ENCODE measurements at places on chromosomes 6 and 20. TPM values are rescaled to one million over a fixed set of nuclear protein-coding genes. Genes with fewer than 3 reads are reported as not detected.
A peak's percentile ranks its signal among the peaks of the same experiment; 100 is the strongest.

GRCh38 chr6:50966986-50967385 lies 148.3 kb downstream of the TFAP2B start:
- DNase-seq = no peak

Gene CCN5
- 92.1 TPM for polyA plus RNA-seq

DNA sequence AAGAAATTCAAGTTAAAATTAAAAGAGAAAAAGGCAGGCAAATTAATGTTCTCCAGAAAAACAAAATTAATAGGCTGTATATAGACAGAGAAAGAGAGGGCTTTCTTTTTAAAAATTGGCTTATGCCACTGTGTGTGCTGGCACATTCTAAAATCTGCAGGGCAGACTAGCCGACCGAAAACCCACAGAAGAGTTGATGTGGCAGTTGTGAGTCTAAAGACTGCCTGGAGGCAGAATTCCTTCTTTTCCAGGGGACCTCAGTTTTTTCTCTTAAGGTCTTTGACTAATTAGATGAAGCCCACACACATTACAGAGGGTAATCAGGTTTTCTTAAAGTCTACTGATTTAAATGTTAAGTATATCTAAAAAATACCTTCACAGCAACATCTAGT lies 85.7 kb downstream of the GJA1 start:
- no peak for DNase-seq

DNA sequence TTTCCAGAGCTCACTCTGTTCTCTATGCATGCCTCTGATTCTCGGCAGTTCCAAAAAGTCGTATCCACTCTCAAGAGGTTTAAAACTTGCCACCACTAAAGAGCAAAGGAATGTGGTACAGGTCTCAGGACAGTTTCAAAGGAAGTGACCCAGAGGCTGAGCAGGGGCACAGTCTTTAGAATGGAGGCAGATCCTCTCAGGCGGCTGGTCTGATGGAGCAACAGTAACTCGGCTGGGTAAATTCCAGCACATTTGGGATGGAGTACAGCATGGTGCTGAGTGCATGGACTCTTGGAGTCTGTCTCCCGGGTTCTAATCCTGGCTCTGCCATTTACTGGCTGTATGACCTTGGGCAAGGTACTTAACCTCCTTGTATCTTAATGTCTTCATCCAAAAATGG lies 88.1 kb upstream of the BACH2 start:
- DNase-seq = no peak

DNA sequence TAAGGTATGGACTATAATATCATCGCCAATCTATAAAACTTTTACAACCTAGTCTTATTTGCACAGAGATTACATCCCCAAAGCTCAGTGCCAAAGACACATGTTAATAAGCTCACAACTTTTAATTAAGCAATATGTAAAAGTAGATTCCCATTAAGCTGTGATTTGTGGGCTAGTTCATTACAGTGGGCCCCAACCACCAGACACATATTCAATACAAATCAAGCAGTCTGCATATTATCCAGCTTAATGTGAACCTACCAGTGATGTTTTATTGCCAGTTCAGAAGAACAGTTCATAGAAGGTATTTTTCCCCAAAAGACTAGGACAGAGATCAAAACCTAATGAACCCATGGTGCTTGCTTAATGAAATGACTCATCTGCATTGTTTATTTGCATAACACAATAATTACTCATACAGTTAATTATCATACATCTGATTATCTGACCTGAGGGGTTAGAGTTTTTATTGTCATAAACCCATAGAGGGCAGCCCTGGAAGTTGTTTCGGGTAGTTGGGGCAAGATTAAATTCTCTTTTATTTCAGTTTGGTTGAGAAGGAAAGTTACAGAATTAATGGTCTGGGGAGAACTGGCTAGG lies 831.0 kb downstream of the TFAP2A start:
- no peak for DNase-seq

Gene MAP7
- 8.4 TPM for polyA plus RNA-seq

Gene SLC16A10
- 10.0 TPM for polyA plus RNA-seq

DNA sequence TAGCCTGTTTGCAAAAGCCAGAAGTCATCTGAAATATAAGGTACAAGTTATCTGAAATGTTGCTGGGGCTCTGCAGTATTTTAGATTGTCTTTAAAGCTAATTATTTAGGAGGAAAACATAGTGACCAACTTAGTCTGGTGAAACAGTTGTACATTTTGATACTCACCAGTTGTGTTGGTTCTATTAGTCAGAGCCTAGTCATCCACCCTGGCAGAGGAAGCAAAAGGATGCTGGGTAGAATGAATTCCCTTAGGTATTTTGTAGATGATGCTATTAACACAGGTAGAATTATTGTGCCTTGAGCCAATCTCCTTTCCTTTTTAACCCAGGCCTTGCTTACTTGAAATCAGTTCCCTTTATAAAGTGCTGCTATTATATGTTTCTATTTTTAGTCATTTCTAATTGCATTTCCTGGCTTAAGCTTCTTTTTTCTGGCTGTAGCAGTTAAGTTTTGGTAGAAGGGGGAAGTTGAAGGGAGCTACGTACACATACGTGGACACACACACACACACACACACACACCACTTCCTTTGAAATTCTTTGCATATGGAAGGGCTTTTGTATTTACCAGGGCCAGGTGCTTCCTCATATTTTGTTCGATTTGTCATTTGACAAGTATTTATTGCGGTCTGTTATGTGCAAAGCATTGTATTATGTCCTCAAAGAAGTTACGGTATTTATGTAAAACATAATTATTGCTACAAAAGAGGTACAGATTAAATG lies 82.4 kb downstream of the RTN4IP1 start:
- peak; percentile 52 for DNase-seq

DNA sequence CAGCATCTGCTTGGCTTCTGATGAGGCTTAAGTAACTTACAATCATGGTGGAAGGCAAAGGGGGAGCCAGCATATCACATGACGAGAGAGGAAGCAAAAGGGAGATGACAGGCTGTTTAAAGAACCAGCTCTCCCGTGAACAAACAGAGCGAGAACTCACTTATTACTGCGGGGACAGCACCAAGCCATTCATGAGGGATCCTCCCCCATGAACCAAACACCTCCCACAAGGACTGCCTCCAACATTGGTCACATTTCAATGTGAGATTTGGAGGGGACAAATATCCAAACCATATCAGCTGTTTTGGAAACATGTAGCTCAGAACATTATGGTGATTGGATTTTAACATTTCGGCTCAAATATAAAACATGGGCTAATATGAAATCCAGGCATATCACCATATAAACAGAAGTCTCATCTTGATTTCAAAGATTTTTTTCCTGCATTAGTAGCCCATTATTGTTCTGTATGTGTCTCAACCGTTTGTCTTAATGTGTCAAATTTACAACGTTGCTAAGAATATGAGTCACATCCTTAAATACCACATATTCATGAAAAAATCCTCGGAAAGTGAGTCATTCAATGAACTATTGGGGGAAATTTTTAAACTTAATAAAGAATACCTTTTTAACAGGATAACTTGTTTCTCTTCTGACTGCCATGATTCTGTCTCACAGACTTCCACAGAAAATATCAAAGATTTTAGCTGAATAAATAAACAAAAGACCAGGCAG lies 894.3 kb downstream of the TFAP2A start:
- DNase-seq = no peak

DNA sequence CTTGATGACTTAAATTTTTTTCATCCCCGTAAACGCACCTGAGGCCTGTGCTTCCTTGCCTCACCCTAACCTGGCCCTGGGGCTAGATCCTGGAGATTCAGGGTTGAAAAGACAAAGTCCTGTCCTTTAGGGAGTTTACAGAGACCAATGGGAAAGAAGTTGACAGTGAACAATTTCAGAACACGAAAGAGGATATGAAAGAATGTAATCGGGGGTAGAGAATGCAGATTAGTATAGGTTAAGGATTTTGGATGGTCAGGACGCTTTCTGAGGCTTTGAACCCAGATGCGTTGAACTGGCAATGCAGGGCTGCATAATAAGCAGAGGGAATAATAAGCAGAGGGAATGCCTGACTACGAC lies 1.7 kb upstream of the FBXO5 start:
- DNase-seq = peak; percentile 33

DNA sequence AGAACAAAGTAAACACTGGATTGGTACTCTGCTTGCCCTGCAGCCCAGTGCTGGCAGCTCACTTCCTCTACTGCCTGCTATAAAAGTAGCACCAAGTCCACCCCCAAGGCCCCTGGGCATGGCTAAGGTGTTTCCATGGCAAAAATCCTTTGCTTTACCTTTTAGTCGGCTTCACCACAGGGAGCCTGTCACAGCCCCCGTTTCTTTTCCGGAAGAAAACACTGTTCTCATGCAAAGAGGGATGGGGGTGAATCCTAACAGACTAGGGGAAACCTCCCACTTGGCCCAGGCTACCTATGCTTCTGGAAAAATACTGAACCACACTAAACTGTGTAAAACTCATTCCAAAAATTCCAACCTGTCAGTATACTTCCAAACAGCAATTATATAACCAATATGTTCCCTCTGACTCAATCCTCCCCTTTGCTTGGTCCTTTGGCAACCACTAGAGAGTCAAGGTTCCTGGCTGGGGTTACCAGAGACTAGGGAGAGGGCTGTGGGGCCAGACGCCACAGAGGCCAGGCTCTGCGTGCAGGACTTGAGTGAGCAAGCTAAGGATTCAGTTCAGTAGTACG lies 16.1 kb downstream of the PPIL1 start:
- DNase-seq = no peak

Gene GRM1
- 0.04 TPM for polyA plus RNA-seq

- no peak for DNase-seq
These were observed 144.8 kb upstream of the ENPP5 start for GRCh38 chr6:46315589-46315988.

Gene COL10A1
- polyA plus RNA-seq = not detected

DNA sequence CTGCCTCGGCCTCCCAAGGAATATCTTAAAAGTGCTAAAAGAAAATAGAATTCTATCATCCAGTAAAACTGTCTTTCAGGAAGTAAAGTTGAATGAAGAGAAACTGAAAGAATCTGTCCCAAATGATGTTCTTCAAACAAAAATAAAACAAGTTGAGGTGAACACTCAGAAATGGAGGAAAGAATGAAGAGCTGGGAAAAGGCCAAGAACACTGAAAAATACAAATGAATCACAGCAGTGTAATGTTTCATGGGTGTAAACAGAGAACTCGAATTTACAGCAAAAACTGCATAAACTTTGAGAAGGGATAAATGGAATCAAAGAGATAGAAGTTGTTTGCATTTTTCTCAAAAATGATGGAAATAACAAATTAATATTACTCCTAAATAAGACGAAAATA lies 317.3 kb downstream of the TAF4 start:
- no peak for DNase-seq

- no peak for DNase-seq
These were observed 4.4 kb downstream of the CSNK2A1 start for GRCh38 chr20:539191-539590.

Gene GRM4
- polyA plus RNA-seq = 0.06 TPM

Gene KATNA1
- polyA plus RNA-seq = 12.3 TPM

GRCh38 chr6:84362193-84362821 lies 134.9 kb upstream of the CEP162 start:
- DNase-seq = no peak

Gene WFDC12
- polyA plus RNA-seq = 5.9 TPM

DNA sequence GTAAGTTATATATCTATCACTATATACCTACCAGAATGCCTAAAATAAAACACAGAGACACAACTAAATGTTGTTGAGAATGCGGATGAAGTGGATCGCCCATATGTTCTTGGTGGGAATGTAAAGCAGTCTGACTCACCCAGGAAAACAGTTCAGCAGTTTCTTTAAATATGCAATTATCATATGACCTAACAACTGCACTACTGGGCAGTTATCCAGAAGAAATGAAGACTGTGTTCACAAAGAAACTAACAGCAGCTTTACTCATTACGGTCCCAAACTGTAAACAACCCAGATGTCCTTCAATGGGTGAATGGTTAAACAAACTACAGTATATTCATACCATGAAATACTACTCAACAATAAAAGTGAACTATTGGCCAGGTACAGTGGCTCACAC lies 14.3 kb upstream of the ZC3H12D start:
- no peak for DNase-seq

Gene C6orf132
- 26.1 TPM for polyA plus RNA-seq

Gene FNDC1
- 0.23 TPM for polyA plus RNA-seq

Gene OR2H2
- polyA plus RNA-seq = not detected

DNA sequence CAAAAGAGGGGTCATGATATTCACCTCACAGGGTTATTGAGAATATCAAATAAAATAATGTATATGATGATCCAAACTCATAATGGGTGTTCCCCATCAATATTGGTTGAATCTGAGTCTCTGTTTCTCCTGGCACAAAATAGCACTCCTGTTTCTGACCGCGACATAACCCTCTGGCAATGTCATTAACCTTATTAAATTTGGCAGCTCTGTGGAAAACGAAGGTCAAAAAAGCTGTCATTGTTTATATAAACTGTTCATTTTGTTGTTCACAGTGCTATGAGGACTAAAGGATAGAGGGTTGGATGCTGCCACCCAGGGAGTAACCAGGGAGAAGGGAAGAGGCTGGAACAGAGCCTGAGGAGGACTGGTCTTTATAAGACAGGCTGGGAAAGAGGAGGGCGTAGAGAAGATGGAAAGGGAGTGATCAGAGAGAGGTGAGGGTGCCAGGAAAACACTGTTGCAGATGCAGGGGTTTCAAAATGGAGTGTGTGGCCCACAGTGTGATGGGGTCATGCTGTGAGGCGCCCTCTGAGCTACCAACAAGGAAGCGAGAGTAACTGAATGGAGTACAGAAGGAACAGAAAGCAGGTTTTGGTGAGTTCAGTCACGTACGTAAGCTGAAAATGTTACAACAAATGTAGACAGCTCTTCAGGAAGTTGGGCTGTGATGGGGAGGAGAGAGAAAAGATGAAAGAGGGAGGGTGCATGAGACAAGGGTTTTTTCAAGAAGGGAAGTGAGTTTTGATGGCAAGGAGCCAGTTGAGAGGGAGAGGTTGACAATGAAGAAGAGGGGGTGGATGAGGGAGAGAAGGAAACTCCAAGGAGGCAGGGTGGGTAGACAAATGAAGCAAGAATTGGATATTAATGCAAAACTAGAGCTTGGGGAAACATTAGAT lies 251.6 kb upstream of the TAB2 start:
- no peak for DNase-seq

DNA sequence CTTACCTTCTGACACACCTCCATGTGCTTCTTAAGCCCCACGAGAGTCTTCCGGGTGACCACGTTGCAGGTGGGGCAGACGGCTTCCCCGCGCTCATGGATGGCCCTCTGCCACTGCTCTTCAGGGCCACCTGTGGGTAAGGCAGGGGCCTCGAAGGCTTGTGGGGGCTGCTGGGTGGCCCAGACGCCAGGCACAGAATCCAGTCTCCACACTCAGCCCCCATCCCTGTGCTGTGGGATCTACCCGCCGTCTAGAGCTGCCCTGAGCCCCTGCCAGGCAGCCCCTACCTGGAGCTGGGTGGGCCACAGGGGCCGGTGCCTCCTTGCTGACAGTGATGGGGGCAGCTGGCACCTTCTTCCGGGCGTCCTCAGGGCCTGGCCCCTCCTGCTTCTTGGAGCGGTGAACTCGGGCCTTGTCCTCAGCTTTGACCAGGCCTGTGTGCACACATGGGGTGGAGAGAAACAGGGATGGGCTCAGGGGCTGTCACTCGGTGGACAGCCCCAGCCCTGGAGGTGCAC lies 5.9 kb downstream of the ZNF512B start:
- DNase-seq = no peak

Measured in lung (tissue), 17 donors.